ENCODE measurements at places on chromosomes 4 and X. TPM values are rescaled to one million over a fixed set of nuclear protein-coding genes. Genes with fewer than 3 reads are reported as not detected.
A peak's percentile ranks its signal among the peaks of the same experiment; 100 is the strongest.

DNA sequence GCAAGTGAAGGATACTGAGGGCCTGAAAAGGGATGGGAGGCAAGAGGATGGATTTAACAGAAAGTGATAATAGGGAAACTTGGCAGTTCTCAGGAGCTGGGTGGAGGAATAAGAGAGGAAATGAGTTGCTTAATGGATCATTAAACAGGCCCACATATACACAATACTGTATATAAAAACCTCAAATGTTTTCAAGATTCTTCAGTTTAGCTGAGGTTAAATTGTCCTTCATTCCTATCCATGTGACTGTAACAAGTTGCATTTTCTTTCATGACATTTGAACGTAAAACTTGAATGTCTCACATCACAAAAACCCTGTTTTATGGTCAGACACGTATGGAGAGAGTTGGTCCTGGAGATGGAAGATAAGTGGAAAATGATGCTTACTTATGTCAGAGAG lies 76.5 kb upstream of the PLAC8 start:
- no peak for DNase-seq
- H3K4me1 ChIP-seq: no peaks in the 10 kb centered on the region
- no peak overlapping the region for H3K4me3 ChIP-seq
- no peaks in the 10 kb centered on the region for H3K27me3 ChIP-seq
- H3K27ac ChIP-seq: no peak overlapping the region
- H3K36me3 ChIP-seq: no peaks in the 10 kb centered on the region

Gene MAGEA9B
- total RNA-seq: not detected

Gene PRICKLE3
- total RNA-seq: 13.2 TPM

- H3K36me3 ChIP-seq: no peaks in the 10 kb centered on the region
- no peak overlapping the region for H3K27ac ChIP-seq
- H3K4me3 ChIP-seq: no peak overlapping the region
- H3K27me3 ChIP-seq: no peaks in the 10 kb centered on the region
- no peaks in the 10 kb centered on the region for H3K4me1 ChIP-seq
These were observed 102.4 kb downstream of the CLNK start for GRCh38 chr4:10582059-10582686.

DNA sequence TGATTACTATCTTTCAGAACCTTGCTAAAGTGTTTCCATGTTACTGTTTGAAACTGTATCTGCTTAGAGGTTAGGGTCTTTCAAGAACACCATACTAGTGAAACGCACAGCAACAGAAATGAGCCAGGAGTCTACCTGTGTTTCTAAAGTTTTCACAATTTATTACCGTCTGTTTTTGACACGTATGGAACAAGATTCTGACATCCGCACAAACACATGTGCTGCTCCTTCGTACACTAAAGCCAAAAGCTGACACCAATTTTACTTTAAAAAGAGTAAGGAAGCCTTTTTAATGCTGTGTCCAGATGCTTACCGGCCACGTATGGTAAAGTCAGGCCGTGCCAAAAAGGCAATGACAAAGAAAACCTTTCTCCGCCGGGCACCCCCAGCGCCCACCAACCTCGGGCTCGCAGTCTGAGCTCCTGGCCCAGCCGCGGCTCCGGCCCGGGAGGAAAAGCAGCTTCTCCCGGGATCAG lies 532 bp downstream of the RPS4X start:
- no peak for DNase-seq
- H3K36me3 ChIP-seq: peaks cover 10% of the 10 kb centered on the region
- H3K27ac ChIP-seq: peak overlapping the region; percentile 81
- peak overlapping the region; percentile 74 for H3K4me3 ChIP-seq
- no peaks in the 10 kb centered on the region for H3K27me3 ChIP-seq

Gene P2RY8
- 0.66 TPM for total RNA-seq

Gene SOWAHB
- 4.2 TPM for total RNA-seq

- H3K36me3 ChIP-seq: no peaks in the 10 kb centered on the region
- H3K27me3 ChIP-seq: no peaks in the 10 kb centered on the region
These were observed 109.7 kb downstream of the NKX6-1 start for GRCh38 chr4:84389406-84389805.

Gene TRO
- 24.1 TPM for total RNA-seq

DNA sequence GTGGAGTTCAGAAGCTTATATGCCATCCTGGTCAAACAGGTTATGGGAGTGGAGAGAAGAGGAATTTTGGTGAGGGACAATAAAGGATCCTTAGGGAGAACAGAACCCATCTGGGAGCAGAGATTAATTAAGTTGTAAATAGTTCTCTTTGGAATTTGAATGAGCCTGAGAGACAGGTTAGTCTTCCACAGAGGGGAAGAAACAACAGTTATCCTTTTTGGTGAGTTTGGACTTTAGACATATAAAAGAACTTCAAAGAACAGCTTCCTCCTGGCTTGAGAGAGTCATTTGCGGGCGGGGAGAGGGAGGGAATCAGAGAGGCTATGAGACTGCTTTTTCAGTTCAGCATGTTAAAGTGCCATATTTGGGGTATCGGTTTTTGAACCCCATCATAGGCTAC lies 793.3 kb upstream of the MAGEB2 start:
- H3K4me1 ChIP-seq: no peaks in the 10 kb centered on the region
- H3K27ac ChIP-seq: no peak overlapping the region
- DNase-seq: no peak
- no peak overlapping the region for H3K4me3 ChIP-seq

Gene SNX25
- total RNA-seq: 25.7 TPM

Gene CT55
- not detected for total RNA-seq

Gene TCEAL9
- 37.9 TPM for total RNA-seq

DNA sequence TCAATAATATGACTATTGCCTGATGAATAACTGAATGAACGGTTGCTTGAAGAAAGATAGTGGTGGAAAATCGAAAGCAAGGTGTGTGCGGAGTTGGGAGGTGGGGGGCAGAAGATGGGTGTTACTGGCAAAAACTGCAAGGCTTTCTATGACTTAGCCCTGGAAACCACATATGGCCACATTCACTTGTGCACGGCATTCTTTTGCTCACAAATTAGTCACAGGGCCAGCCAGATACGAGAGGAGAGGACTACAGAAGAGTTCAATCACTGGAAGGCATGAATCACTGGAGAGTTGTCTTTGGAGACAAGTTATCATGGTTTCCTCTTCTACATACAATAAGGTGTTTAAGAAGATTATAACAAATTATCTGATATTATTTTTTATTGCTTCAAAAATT lies 626.5 kb upstream of the CPEB2 start:
- H3K27ac ChIP-seq: no peak overlapping the region
- H3K27me3 ChIP-seq: no peaks in the 10 kb centered on the region
- H3K36me3 ChIP-seq: no peaks in the 10 kb centered on the region
- no peaks in the 10 kb centered on the region for H3K4me1 ChIP-seq
- H3K4me3 ChIP-seq: no peak overlapping the region
- no peak for DNase-seq
